ENCODE measurements at places on chromosomes 5 and 9. TPM values are rescaled to one million over a fixed set of nuclear protein-coding genes. Genes with fewer than 3 reads are reported as not detected.

DNA sequence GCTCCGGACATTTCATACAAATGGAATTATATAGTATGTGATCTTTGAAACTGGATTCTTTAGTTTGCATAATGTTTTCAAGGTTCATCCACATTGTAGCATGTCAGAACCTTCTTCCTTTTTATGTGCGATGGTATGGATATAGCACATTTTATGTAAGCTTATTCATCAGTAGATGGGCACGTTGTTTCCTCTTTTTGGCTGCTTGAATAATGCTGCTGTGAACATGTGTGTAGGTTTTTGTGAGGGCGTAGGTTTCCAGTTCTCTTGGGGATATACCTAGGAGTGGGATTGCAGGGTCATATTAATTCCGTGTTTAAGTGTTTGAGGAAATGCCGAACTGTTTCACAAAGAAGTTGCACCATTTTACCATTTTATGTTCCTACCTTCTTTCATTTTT, 187.8 kb downstream of the NR3C1 start:
- DNase-seq, result peak; percentile 65

- DNase-seq, result no peak
These were observed 166.8 kb downstream of the DROSHA start for GRCh38 chr5:31364881-31365636.

DNA sequence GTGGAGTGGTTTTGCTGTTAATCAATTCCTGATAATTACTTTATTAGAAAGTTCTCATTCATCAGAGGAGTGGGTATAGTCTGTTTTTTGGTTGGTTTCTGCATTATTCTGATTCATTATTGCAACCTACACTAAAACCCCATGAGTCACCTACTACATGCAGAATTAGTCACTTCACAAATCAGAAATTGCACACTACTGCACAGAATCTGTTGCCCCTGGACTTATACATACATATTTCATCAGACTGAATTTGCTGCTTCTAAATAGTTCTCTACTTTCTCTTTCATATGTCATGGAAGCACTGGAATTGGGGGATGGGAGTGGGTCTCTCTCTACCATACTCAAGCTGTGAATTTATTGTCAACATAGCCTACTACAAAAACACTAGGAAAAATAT, 585.1 kb downstream of the DNAH5 start:
- no peak for DNase-seq

GRCh38 chr9:131755541-131756198, 15.8 kb upstream of the RAPGEF1 start:
- DNase-seq, result peak; percentile 92

DNA sequence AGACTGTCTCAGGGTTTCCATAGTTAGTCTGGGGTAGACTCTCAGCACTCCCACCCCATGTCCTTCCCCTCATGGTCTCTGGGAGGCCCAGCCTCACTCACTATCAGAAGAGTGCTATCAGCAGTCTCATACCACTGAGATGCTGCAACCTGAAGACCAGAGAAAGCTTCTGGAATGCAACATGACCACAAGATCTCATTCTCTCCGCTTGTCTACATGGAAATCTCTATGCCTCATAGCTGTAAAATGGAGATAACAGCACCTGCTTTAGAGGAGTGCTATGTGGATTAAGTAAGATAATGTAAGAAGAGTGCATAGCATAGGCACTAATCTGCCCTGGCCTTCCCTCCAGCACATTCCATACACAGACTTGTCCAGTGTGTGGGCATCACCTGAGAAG, 47.0 kb upstream of the ZNF169 start:
- peak; percentile 16 for DNase-seq

GRCh38 chr5:6719417-6719816, 6.2 kb downstream of the TENT4A start:
- DNase-seq, result no peak

DNA sequence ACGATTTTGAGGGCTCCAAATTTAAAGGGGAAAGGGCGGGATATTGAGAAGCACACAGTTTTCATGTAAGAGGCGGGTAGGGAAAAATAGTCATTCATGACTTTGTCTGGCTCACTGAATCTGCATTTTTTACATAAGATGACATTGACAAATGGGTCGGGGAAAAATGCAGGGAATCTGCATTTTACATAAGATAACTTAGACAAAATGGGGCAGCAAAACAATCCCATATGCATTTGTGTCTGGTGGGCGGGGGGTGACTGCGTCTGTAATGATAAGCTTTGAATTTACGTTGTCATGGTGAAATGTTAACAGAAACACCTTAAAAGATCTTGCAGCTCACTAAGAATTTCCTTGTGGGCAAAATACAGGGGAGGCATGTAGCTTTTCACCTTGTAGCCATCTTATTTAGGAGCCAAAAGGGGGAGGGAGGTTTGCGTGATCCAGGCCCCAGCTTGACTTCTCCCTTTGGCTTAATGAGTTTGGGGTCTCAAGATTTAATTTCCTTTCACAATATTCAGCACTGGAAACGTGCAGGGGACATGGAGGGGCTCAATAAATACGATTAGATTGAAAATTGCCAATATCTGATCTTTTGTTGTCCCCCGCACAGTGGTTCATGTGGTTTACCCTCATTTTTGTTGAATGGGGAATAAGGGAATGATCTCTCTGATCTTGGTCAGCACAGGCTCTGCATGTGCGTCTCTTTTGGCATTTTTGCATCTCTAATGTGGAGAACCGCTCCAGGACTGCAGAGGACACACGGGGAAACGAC, 41.1 kb upstream of the GADD45G start:
- no peak for DNase-seq

- DNase-seq, result no peak
These were observed 7.6 kb downstream of the IFNB1 start for GRCh38 chr9:21070171-21070571.

Gene SPATA31C1
- not detected for total RNA-seq

Gene CARD6
- total RNA-seq, result 1.0 TPM

Gene DDX4
- total RNA-seq, result not detected

Gene ACTBL2
- total RNA-seq, result not detected

Gene FBP2
- not detected for total RNA-seq

Gene SUSD3
- 6.2 TPM for total RNA-seq

Gene QRFP
- total RNA-seq, result not detected

Gene PCDHGA7
- 8.4 TPM for total RNA-seq
